Effector memory CD4-positive, alpha-beta T cell (primary cell): ENCODE measurements at places on chromosomes 16 and 17.

DNA sequence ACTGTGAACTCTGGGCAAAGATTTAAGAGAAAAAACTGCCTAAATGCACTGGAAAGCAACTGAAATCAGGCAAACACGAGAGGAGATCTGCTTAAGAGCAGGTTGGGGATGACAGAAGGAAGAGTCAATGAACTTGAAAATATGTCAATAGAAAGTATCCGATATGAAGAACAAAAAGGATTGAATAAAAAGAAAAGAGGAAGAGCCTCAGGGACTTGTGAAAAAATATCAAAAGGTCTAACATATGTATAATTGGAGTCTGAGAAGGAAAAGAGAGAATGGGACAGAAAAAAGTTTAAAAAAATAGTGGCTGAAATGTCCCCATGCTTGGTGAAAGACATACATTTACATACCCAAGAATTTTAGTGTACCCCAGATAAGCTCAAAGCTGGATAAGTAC, 195.5 kb downstream of the COPRS start:
- no peak for DNase-seq
- H3K27ac ChIP-seq: no peak overlapping the region
- H3K27me3 ChIP-seq: no peaks in the 10 kb centered on the region
- H3K4me3 ChIP-seq: no peak overlapping the region

GRCh38 chr17:8126491-8127066, 2.7 kb upstream of the HES7 start:
- H3K36me3 ChIP-seq: no peaks in the 10 kb centered on the region
- no peak for DNase-seq
- H3K27me3 ChIP-seq: no peaks in the 10 kb centered on the region

GRCh38 chr16:69794486-69794885, 32.4 kb downstream of the WWP2 start:
- no peaks in the 10 kb centered on the region for H3K4me1 ChIP-seq
- H3K27ac ChIP-seq: no peak overlapping the region
- H3K4me3 ChIP-seq: no peak overlapping the region
- H3K27me3 ChIP-seq: no peaks in the 10 kb centered on the region

DNA sequence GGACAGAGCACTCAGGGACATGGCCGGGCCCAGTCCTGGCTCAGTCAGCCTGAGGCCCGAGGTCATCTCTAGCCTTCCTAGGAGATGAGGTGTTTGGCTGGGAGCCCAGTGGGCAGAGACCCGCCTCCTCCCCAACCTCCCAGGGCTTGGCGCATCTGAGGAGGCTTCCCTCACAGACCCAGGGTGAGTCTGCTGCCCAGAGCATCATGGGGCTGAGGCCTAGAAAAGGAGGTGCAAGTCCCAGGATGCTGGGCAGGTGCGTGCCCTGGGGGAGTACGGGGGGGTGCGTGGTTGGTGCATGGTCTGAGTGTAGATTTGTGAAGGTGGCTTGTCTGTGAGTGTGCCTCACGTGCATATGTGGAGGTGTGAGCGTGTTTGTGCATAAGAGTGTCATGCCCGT, 4.7 kb downstream of the PDE6G start:
- H3K27ac ChIP-seq: no peak overlapping the region
- H3K27me3 ChIP-seq: peaks cover 9% of the 10 kb centered on the region
- H3K36me3 ChIP-seq: no peaks in the 10 kb centered on the region
- DNase-seq: no peak
- no peak overlapping the region for H3K4me3 ChIP-seq
- peaks cover 8% of the 10 kb centered on the region for H3K4me1 ChIP-seq

- peak overlapping the region; percentile 71 for H3K27ac ChIP-seq
- no peak overlapping the region for H3K4me3 ChIP-seq
- H3K36me3 ChIP-seq: peaks cover 25% of the 10 kb centered on the region
- H3K4me1 ChIP-seq: peaks cover 78% of the 10 kb centered on the region
Measured at GRCh38 chr17:77476931-77477805, 336.4 kb downstream of the SEC14L1 start.

DNA sequence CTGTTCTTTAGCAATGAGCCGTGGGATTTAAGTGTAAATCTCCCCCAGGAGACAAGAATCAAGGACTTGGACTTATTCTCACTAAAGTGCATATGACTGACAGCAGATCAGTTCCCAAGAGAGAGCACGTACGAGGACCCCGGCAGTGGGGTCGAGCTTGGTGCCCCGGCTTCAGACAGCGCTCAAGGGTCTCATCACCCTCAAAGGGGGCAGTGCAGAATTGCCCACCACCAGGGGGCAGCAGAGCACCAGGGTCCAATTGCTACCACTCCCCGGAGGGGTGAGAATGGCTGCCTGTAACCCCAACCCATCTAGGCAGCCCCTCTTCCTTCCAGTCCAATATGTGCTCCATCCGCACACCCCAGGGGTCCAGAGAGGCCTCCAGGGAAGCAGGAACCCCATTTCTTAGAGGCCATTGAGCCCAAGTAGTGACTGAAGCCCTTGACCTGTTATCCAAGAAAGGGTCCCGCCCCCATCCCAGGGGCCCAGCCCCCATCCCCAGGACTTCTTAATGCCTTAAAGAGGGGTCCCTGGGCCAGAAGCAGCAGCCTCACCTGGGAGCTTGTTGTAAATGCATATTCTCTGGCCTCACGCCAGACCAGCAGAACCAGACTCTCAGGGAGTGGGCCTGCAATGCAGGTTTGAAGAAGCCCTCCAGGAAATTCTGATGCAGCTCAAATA, 86.1 kb downstream of the ZDHHC7 start:
- no peak overlapping the region for H3K4me3 ChIP-seq
- no peaks in the 10 kb centered on the region for H3K36me3 ChIP-seq
- no peaks in the 10 kb centered on the region for H3K27me3 ChIP-seq

GRCh38 chr17:296379-296778, 56.2 kb downstream of the RPH3AL start:
- no peak overlapping the region for H3K4me3 ChIP-seq
- H3K27me3 ChIP-seq: no peaks in the 10 kb centered on the region
- H3K36me3 ChIP-seq: no peaks in the 10 kb centered on the region
- H3K4me1 ChIP-seq: no peaks in the 10 kb centered on the region

DNA sequence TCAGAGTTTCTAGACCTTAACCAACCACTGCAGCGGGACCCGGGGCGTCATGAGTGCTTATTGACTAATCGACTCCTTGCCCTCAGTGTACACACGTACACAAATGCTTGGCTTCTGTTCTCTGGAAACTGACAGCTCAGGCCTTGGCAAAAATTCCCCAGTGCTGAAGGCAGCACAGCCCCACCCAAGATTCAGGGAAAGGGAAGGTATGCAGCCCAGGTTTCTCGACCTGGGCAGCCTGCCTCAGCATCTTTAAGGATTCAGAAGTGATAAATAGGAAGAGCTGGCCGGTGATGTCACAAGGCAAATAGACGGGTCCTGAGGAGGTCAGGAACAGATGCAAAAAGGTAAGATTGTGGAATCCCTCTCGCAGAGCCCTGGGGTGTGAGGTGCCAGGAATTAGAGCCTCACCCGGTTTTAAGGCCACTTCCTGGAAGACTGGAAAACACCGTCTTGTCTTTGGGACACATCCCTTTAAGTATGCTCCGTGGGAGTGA, 9.0 kb upstream of the CDH3 start:
- H3K4me3 ChIP-seq: no peak overlapping the region
- H3K36me3 ChIP-seq: no peaks in the 10 kb centered on the region
- no peaks in the 10 kb centered on the region for H3K4me1 ChIP-seq
- DNase-seq: no peak

GRCh38 chr17:78289802-78290363, 58.5 kb downstream of the TMEM235 start:
- H3K4me3 ChIP-seq: no peak overlapping the region
- peaks cover 9% of the 10 kb centered on the region for H3K4me1 ChIP-seq
- H3K36me3 ChIP-seq: no peaks in the 10 kb centered on the region
- no peak overlapping the region for H3K27ac ChIP-seq
- DNase-seq: peak; percentile 40
- no peaks in the 10 kb centered on the region for H3K27me3 ChIP-seq

GRCh38 chr16:54175169-54175551, 111.4 kb downstream of the IRX3 start:
- H3K4me1 ChIP-seq: no peaks in the 10 kb centered on the region
- no peak overlapping the region for H3K4me3 ChIP-seq
- no peaks in the 10 kb centered on the region for H3K27me3 ChIP-seq
- H3K36me3 ChIP-seq: no peaks in the 10 kb centered on the region
- H3K27ac ChIP-seq: no peak overlapping the region
- DNase-seq: no peak

- H3K4me1 ChIP-seq: no peaks in the 10 kb centered on the region
- H3K4me3 ChIP-seq: no peak overlapping the region
- no peak for DNase-seq
- no peak overlapping the region for H3K27ac ChIP-seq
- H3K36me3 ChIP-seq: peaks cover 15% of the 10 kb centered on the region
Measured at GRCh38 chr16:70396246-70396904, 42.5 kb downstream of the ST3GAL2 start.

DNA sequence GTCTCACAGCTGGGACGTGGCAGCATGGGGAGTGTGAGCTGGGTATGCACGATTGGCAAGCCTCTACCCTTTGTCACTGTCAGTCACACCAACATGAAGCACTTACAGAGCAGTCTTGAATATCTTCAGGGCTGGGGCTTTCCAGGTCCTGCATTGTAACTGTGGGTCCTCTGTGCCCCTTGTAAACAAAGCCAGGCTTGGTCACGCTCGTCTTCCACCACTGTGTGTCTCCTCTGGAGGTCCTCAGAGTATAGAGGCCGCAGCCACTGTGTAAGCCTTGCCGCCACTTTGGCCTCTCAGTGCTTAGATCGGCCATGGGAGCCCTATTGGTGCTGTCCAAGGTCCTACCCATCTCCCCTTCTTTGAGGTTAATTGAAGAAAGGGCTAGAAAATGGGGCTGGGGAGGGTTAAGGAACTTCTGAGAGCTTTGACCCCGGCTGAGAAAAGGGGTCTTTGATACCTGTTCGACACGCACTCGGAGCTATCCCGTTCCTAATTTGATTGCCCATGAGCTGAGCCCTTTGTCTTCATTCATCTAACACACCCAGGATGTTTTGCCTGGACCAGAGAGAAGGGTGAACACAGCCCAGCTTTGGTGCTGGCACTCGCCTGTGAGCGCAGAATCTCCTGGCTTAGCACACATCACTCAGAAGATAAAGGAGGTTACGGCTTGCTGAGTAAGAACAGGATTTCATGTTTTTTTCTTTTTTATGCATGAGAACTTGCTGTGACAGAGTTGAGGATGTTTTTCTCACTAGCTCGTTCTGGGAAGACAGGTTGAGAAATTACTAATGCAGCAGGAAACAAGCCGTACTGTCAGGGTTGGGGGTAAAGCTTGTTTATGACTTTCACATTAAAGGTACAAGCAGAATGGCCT, 267.9 kb downstream of the CPPED1 start:
- no peak overlapping the region for H3K4me3 ChIP-seq
- H3K36me3 ChIP-seq: no peaks in the 10 kb centered on the region
- DNase-seq: no peak
- H3K27ac ChIP-seq: no peak overlapping the region
- H3K4me1 ChIP-seq: peaks cover 7% of the 10 kb centered on the region
- H3K27me3 ChIP-seq: no peaks in the 10 kb centered on the region

- peaks cover 28% of the 10 kb centered on the region for H3K4me1 ChIP-seq
- no peaks in the 10 kb centered on the region for H3K36me3 ChIP-seq
- H3K27ac ChIP-seq: peak overlapping the region; percentile 85
Measured at GRCh38 chr17:64128787-64129514, 993 bp downstream of the ERN1 start.

GRCh38 chr16:54099627-54100026, 187.0 kb downstream of the IRX3 start:
- H3K36me3 ChIP-seq: no peaks in the 10 kb centered on the region
- no peaks in the 10 kb centered on the region for H3K27me3 ChIP-seq
- no peak overlapping the region for H3K27ac ChIP-seq
- no peak for DNase-seq
- H3K4me1 ChIP-seq: no peaks in the 10 kb centered on the region

DNA sequence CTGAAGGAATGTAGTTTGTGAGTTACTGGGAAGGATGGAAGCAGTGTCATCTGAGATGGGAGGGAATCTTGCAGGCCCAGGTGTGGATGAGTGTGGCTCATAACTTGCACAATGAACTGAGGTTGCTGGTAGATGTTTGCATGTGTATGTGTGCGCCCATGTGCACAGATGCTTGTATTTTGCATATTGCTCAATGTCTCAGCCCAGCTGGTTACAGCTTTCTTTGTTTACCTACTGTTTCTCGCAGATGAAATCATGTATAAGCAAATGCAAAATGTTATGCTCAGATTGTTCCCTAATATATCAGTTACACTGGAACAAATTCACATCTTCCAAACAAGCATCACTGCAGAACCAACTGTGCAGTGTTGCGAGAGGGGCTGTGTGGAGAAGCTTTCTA, 452.2 kb upstream of the EEF2KMT start:
- DNase-seq: no peak
- no peak overlapping the region for H3K27ac ChIP-seq
- no peaks in the 10 kb centered on the region for H3K27me3 ChIP-seq
- no peaks in the 10 kb centered on the region for H3K4me1 ChIP-seq

DNA sequence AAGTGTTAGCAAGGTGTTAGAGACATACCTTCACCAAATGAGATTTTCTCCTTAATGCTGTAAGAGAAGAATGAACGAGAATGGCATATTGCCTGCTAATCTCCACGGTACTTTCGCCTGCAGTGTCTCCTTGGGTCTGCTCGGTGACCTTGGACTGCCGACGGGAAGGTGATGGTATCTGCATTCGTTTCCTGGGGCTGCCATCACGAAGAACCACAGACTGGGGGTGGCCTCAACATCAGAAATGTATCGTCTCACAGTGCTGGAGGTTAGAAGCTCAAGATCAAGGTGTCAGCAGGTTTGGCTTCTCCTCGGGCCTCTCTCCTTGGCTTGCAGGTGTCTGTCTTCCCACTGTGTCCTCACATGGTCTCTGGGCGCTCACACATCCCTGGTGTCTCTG, 86.3 kb upstream of the TNRC6C start:
- no peaks in the 10 kb centered on the region for H3K27me3 ChIP-seq
- H3K27ac ChIP-seq: peak overlapping the region; percentile 44
- H3K36me3 ChIP-seq: no peaks in the 10 kb centered on the region
- H3K4me1 ChIP-seq: peaks cover 40% of the 10 kb centered on the region

GRCh38 chr16:48877946-48878345, 268.0 kb upstream of the N4BP1 start:
- no peaks in the 10 kb centered on the region for H3K4me1 ChIP-seq
- no peak overlapping the region for H3K4me3 ChIP-seq
- no peaks in the 10 kb centered on the region for H3K27me3 ChIP-seq
- H3K27ac ChIP-seq: no peak overlapping the region
- no peaks in the 10 kb centered on the region for H3K36me3 ChIP-seq

DNA sequence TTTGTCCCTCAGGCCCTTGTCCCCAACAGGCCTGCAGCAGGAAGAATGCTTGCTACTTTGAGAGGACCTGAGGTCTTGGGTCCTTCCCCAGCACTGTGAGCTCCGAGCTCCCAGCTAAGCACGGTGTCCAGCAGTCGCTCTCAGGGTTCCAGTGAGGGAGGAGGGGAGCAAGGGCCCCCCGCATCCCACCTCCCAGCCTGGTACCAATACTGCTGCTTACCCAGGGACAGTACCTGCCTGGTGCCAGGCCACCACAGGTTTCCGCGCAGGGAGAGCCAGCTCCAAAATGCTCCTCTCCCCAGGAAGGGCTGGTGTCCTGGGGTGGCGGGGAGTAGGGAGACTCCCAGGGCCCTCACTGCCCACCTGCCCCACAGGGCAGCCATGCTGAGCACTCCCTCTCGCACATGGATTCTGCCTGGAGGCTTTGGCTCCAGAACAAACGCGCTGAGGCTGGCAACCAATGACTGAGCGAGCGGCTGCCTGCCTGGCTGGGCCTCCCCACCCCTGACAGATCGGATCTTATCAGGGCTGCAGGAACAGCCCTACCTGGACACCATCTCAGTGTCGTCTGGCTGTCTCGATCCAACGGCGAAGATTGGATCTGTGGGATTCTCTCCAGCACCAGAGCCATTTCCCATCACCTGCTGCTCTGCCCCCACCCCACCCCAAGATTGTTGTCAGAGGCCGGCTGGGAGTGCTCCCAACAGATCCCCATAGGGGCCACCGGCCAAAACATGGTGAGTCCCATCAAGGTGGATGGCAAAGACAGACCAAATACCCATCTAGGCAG, 2.4 kb downstream of the DOK4 start:
- DNase-seq: no peak
- H3K27ac ChIP-seq: no peak overlapping the region
- H3K4me3 ChIP-seq: no peak overlapping the region
- H3K4me1 ChIP-seq: peaks cover 8% of the 10 kb centered on the region
- no peaks in the 10 kb centered on the region for H3K27me3 ChIP-seq
